Activated naive CD4-positive, alpha-beta T cell treated with anti-CD3 and anti-CD28 coated beads for 36 hours (primary cell): ENCODE measurements at places on chromosomes 5 and 9. TPM values are rescaled to one million over a fixed set of nuclear protein-coding genes. Genes with fewer than 3 reads are reported as not detected.

Gene SHISAL2B
- not detected for total RNA-seq

Gene F2R
- total RNA-seq, result 0.42 TPM

Gene TTC1
- 46.0 TPM for total RNA-seq

Gene ADAMTS6
- 0.93 TPM for total RNA-seq

DNA sequence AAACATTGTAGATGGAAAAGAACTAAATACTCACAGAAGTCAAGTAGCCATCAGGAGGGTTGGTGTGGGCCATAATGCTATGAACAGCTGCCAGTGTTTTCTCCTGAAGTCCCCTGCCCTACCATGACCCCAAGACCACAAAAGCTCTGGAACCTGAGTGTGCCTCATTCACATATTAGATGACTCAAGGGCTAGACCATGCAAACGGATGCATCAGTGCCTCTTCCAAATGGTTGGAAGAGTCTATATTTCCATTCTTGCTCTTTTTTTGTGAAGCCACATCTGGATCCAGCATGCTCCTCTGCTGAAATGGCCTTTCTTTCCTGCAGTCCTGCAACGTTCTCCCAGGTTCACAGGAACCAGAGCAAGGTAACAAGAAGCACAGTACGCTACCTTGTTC lies 136.6 kb upstream of the EPB41L4A start:
- no peak for DNase-seq

GRCh38 chr9:27664121-27664779 lies 91.0 kb upstream of the C9orf72 start:
- DNase-seq, result no peak

DNA sequence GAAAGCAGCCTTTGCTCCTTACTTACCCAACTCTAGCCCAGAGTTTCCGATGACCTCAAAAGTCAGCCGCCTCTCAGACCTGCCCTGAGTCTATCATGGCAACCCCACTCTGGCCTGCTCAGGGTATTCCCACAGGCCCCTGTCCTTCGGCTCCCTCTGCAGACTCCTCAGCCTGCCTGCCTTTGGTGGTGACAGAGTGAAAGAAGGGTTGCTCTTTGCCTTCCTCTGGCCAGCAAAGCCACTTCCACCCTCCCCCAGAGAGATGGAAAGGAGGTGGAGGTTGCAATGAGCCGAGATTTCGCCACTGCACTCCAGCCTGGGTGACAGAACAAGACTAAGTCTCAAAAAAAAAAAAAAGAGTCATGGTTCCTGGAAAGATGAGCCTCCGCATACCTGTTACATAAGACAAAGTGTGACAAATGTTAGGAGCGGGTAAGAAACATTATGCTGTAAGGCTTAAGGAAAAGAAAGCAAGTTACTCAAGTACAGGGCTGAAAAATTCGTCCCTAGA lies 2.3 kb upstream of the SMIM33 start:
- peak; percentile 46 for DNase-seq

GRCh38 chr9:71073494-71073893 lies 47.9 kb downstream of the TRPM3 start:
- no peak for DNase-seq

- DNase-seq, result no peak
Measured at GRCh38 chr9:6052293-6052919, 37.0 kb upstream of the RANBP6 start.
